Stimulated activated CD8-positive, alpha-beta memory T cell treated with anti-CD3 and anti-CD28 coated beads, Interleukin-2, amount 100 ng/mL, for 1 hour (primary cell): ENCODE measurements at places on chromosomes 6 and 20.

DNA sequence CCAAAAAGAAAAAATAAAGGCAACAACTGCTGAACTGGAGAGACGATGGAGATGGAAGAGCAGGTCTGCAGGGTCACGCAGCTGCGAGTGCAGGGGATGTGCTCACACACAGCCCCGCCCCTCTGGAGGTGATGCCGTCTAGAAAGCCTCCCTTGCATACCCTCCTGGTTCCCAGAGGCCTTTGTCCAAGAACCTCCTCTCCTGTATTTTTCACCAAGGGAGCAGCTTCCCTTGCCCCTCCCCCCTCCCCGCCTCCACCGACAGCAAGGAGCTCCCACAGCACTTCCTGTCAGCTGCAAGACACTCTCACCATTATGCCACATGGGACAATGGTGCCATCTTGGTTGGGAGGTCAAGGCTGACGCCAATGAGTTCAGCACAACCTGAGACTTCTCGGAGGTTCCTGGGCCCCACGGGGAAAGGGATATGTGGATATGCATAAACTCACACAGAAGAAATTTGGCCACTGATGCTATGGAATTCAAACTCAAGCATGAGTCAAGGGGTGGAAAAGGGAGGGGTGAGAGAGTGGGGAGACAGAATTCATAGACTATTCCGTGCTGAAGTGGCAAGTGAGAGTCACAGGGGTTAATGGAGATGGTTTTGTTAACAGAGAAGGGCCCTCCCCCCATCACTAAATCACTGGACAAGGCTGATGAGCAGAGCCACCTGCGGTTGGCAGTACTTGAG is 132.9 kb downstream of the SCML4 start:
- DNase-seq = no peak

GRCh38 chr6:154479771-154480639 is 30.5 kb downstream of the CNKSR3 start:
- no peak for DNase-seq

- no peak for DNase-seq
These were observed 96.6 kb downstream of the SLC16A10 start for GRCh38 chr6:111183702-111184517.

GRCh38 chr6:21603082-21603952 is 9.8 kb downstream of the SOX4 start:
- DNase-seq = no peak

DNA sequence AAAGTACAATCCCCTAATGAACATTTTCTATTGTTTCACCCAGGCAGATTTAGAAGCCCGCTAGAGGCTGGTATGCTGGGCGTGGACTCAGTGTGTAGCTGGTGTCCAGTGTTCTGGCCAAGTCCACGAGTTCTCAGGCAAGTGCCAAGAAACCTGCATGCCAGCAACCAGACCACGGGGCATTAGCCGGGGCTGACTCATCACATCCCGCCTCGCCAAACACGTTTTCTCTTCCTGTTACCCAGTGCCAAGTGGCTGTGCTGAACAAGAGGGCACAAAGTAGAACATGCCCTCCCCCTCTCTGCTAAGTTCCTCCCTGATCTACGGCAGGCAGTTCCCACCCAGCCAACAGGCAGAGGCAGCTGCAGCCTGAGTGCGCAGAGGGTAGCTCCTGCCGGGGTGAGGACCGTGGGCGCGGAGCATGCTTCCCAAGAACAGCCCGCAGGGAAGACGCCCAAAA is 29.6 kb downstream of the RAMACL start:
- no peak for DNase-seq

DNA sequence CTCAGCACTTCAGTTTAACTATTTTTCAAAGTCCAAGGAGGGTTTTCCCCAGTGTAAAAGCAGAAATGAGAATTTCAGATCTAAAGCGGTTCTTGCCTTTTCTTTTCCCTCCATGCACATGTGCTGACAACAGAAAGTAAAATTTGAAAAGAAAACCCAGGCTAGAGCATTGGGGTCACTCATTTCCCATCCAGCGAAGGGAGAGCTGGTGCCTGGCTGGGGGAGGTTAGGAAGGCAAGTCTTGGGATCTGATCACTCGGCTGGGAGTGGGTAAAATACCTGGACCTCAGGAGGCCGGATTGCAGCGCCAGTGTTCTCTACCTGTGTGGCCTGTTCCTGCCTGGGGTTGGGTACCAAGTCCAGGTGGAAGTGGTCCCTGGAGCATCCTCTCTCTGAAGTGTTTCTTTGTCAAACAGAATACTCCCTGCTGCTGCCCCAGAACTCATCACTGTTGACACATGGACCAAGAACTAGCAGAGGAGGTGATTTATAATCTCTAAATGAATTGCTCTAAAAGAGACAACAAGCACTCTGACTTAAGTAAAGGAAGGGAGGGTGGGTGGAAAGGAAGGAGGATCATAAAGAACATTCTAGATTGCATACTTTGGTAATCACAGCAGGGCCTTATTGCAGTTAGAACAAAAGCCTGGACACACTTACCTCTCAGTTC is 136.0 kb downstream of the MTHFD1L start:
- no peak for DNase-seq

GRCh38 chr20:31606804-31607639 is 1.9 kb downstream of the ID1 start:
- no peak for DNase-seq

- no peak for DNase-seq
These were observed 50.9 kb downstream of the KCNS1 start for GRCh38 chr20:45049904-45050471.

DNA sequence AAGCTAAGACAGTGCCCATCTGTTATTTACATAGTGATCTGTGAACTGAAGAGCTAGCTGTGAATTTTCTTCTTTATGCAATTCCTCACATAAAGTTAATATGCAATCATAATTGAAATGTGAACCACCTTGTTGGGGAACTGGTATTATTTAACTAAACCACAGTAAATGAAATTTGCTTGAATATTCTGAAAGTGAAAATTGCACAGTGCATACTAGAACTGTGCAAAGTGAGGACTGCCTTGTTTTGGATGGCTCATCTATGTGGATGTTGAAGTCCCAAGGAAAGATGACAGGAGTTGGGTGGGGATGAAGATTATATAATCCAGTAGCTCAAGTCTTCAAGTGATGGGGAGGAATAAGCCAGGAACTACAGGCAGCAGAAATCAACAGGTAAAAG is 5.7 kb upstream of the PHF10 start:
- DNase-seq = no peak

DNA sequence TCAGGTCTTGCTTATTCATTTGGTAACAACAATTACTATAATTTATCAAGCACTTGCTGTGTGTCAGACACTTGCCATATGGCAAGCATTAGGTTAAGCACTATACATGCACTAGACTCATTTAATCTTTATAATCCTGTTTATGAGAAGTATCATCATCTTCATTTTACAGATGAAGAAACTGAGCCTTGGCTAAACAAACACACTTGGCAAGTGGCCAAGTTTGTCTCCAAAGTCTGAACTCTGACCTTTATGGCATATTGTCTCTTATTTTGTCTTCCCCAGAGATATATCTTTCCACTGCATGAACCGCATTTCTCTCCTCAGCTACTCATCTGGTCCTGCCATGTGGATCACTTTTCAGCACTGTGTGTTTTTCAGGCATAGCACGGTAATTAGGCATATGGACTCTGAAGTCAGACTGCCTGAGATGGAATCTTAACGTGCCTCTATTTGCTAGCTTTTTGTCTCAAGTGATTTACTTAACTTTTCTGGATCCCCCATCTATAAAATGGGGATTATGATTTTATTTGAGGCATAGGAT is 4.7 kb downstream of the ADGRF5 start:
- DNase-seq = no peak

GRCh38 chr20:23358923-23359593 is 2.9 kb upstream of the GZF1 start:
- no peak for DNase-seq

DNA sequence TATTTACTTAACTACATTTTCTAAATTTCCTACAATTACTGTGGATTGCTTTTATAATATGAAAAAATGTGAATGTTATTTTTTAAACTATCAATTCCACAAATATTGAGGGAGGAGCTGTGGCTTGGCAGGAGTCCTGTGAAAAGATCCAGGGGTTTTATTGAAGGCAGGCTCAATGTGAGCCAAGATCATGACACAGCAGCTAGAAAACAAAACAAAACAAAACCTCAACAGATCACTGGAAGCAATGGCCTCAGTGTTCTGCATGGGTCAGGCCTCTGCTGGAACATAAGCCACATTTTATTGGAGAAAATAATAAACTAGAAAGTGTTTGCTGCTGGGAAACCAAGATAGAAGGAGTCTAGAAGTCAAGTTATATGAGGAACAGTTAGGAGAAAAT is 19.4 kb upstream of the RCAN2 start:
- DNase-seq = no peak

GRCh38 chr6:114287461-114287860 is 55.4 kb downstream of the HS3ST5 start:
- no peak for DNase-seq

- DNase-seq = no peak
These were observed 235.2 kb upstream of the ASCC3 start for GRCh38 chr6:101116337-101116736.

DNA sequence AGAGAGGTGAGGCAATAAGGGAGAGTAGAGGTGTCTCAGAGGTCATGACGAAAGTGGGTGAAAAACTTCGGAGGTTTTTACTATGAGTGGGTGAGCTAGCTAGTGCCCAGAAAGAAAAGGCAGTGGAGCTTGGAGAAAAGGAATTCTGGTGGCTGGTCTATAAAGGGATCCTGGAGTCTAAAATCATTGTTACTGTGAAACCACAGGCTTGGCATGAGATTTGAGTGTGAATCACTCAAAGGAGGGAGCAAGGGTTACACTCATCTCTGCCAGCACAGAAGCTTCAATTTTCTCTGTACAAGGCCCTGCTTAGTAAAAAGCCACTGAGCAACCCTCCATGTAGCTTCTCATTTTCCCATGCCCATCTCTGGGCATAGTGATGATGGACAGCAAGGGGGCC is 47.5 kb downstream of the CD83 start:
- no peak for DNase-seq

DNA sequence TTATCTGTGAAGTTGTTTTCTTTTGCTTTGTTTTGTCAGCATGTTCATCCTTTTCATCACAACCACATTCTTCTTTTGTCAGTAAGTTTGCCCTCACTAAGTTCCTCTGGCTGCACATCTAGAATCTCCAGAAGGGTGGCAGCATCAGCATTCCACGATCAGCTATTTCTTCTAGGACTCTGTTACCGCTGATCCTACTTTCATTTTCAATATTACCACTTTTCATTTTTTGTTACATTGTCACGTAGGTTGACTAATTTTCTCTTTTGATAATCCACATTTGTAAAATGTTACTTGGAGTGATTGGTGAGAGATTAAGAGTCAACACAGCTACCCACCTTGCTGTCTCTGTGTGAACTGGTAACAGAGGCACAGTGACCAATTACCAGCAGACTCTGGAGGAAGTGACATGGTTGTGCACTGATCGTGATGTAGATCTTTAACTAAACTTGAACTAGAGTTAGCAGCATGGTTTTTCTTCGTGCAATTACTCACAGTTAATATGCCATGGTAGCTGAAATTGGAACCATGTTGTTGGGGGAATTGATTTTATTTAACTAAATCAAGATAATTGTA is 307.9 kb upstream of the SLC35B3 start:
- DNase-seq = no peak
